Fibroblast of skin of left biceps (primary cell): ENCODE measurements at places on chromosomes 1 and 21.

- no peak for DNase-seq
Observed at GRCh38 chr1:25184001-25184762, 48.1 kb downstream of the SYF2 start.

- no peak for DNase-seq
Observed at GRCh38 chr1:100306735-100307313, 40.8 kb downstream of the RTCA start.

DNA sequence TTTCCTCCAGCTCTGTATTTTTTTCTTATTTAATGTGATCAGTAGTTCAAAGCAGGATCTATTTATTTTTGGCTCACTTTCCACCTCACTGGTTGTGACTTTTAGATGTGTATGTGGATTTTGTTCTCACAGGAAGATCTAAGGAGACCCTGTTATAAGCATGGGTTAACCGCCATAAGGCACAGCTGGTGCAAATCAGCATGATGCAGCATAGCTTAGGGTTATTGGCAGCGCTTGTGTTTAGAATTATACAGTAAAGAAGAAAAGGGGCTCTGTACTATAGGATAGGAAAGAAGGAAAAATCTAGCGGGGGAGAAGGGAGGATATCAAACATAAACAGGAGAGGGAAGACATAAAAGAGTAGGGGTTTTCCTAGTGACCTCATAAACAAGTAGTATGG is 26.9 kb upstream of the RGL1 start:
- no peak for DNase-seq

GRCh38 chr1:112244131-112244530 is 151.9 kb upstream of the CTTNBP2NL start:
- DNase-seq, result no peak

- no peak for DNase-seq
Observed at GRCh38 chr1:17735793-17736192, 19.3 kb upstream of the ACTL8 start.

DNA sequence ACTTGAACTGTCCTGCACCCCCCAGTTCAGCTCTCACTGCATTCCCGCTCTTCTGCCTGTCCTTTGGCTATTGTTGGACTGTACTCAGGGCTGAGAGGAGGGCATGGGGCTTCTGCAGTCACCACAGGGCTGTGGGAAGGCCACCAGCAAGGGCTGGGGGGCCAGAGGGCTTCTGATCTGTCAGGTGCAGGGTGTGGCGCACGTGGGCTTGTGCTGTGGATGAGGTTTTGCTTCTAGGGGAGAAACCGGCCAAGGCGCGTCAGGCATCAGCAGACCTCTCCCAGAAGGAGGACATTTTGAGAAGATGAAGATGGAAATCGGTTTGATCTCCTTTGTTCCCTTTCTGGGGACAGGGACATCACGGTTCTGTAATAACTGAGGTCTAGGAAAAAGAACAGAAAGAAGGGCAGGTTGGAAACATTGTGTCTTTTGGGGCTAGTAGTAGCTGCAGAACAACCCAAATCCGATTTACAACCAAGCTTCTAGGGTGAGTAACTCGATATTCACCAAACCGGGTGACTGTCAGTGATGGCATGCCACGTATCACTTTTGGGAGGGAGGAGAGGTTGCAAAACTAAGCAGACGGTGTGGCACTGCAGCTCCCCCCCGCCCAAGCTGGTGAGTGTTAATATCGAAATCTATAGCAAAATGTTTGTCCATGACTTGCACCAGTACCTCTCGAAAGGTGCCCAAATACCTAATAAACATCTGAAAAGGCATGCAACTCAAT is 40.9 kb downstream of the AGPAT3 start:
- DNase-seq, result no peak

DNA sequence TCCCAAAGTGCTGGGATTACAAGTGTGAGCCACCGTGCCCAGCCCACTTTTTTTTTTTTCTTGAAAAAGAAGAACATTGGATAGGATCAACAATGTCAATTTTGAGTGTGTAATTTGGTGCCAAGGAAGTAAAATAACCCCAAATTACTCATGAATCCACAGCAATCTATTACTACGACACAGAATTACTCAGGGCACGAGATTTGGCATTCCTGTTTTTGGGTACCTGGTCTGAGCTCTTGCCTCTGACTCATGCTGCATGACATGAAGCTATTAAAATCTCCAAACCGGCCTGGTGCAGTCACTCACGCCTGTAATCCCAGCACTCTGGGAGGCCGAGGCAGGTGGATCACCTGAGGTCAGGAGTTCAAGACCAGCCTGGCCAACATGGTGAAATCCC is 10.4 kb downstream of the RNF19B start:
- no peak for DNase-seq

DNA sequence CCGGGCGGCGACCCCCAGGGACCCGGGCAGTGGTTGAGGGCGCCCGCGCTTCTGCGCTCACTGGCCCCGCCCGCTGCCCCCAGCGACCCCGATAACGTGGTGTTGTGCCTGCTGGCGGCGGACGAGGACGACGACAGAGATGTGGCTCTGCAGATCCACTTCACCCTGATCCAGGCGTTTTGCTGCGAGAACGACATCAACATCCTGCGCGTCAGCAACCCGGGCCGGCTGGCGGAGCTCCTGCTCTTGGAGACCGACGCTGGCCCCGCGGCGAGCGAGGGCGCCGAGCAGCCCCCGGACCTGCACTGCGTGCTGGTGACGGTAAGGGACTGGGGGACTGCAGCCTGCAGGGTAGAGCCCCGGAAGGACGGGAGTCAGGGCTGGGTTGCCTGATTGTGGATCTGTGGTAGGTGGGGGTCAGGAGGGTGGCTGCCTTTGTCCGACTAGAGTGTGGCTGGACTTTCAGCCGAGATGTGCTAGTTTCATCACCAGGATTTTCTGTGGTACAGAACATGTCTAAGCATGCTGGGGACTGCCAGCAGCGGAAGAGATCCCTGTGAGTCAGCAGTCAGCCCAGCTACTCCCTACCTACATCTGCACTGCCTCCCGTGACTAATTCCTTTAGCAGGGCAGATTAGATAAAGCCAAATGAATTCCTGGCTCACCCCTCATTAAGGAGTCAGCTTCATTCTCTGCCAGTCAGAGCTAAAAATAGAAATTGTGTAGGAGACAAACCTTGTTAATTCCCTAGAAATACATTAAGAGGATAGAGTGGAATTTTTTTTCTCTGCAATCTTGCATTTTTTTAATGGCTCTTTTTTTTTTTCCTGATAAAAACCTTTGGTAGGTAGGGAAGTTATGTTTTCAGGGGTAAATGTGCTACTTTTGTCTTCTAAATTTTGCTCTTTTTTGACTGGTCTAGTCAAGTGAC is 1.5 kb downstream of the GADD45A start:
- DNase-seq, result peak; percentile 93

DNA sequence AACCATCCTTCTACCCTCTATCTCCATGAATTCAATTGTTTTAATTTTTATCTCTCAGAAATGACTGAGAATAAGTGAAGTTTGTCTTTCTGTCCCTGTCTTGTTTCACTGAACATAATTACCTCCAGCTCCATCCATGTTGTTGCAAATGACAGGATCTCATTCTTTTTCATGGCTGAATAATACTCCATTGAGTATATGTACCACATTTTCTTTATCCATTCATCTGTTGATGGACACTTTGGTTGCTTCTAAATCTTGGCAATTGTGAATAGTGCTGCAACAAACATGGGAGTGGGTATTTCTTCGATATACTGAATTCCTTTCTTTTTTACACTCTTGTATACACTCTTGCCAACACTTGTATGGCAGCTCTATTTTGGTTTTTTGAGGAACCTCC is 72.8 kb upstream of the COX20 start:
- DNase-seq, result no peak

GRCh38 chr1:200793677-200794076 is 55.0 kb downstream of the CAMSAP2 start:
- DNase-seq, result no peak

DNA sequence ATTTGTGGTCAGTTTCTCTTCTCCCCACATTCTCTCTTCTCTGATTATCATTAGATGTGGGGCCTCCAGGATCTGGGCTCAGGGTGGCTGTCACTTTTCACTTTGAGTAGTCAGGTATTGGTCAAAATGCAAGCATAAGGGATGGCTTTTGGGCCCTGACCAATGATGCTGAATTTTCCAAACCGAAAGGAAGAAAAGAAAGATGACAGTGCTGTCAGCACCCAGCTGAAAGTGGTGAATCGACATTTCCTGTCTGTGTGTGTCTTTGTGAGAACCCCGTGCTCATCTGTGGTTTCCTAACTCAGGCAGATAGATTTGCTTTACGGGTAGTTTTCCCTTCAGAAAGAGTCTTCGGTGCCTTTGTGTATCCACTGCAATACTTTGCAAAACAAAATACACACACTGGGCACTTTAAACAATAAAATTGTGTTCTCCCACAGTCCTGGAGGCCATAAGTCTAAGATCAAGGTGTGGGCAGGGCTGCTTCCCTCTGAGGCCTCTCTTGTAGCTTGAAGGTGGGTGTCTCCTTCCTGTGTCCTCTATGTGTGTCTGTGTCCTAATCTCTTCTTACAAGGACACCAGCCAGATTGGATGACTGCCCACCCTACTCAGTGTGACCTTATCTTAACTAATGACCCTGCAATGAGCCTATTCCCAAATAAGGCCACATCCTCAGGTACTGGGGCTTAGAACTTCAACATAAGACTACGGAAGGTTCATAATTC is 274.8 kb upstream of the AJAP1 start:
- peak; percentile 20 for DNase-seq

DNA sequence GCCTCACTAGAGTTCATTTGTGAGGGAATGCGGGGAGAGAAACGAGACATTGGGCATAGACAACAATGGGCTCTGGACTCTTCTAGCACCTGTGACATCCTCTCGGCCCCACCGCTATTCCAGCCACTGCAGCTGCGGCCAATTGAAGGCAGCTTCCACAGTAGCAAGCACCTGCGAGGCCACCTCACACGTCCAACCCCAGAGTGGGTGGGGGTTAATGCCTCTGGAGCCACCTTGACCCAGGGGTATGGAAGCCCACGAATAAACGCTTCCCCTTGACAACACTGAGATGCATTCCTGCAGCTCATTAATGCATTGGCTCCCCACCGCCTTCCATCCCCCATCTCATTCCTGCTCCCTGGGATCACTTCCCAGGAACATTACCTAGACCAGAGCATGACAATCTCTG is 104.4 kb downstream of the GLIS1 start:
- no peak for DNase-seq

DNA sequence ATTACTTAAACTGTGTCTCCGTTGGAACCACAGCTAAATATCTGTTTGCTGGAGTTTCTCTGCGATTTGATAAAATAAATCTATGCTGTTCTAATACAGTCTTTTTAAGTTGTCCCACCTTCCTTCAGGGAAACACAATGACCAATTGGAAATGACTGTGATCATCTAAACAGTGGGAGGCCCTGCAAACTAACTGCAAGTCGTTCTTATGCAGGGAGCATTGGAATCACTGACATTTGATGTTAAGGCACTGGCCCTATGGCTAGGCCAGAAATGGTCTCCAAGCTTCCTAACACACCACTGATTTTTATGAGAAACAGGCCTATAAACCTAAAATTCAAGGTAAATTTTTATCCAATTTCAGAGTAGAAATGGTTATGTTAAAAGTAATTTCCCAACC is 645.2 kb downstream of the LMO4 start:
- DNase-seq, result no peak

- no peak for DNase-seq
Observed at GRCh38 chr1:185158800-185159199, 1.8 kb downstream of the SWT1 start.

DNA sequence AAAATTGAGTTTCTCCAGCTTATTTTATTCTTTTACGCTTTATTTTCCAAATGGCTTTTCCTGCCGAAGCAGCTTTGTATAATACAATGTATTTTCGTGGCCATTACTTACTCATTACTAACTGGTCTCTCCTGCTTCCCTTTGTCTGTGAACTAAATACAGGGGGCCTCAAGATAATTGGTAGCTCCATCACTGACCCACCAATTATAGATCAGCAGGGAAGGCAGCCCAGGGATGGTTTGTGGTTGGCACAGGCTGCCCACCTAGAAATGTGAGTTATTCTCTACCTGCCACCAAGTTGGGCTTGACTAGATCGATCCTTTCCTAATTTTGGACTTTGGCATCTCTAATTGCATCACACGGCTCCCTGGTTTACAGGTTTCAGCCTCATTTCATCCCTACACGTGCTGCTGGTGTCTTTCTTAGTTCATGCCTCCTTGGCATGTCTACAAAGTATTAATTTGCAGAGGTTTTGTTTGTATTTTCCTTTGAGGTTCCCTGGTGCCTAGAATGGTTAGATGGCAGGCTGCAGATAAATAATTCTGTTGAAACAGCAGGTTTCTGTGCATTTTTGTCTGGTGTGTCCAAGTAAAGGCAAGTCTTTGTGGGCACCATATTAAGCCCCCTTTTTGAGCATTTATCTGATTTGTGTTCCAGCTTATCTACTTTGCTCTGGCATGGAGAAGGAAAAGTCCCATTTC is 35.2 kb downstream of the PEX14 start:
- DNase-seq, result no peak

- DNase-seq, result no peak
Observed at GRCh38 chr1:212545941-212546635, 62.5 kb upstream of the ATF3 start.

DNA sequence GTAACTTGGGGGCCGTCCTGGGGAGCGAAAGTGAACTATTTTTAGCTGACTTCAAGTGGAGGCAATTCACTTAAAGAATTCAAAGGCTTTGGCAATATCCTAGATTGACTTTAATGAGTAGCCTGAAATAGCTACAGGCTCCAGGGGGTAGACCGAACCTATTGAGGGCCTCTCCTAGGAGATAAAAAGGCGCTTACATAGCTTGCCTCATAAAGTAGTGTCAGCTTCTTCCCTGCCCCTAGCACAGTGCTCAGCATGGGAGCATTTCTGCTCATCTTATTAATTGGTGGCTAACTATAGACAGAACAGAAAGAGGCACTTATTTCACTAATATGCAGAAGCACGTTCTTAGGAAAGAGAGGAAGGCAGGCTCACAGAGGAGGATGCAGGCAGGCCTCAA is 12.3 kb upstream of the CTNNBIP1 start:
- DNase-seq, result no peak

DNA sequence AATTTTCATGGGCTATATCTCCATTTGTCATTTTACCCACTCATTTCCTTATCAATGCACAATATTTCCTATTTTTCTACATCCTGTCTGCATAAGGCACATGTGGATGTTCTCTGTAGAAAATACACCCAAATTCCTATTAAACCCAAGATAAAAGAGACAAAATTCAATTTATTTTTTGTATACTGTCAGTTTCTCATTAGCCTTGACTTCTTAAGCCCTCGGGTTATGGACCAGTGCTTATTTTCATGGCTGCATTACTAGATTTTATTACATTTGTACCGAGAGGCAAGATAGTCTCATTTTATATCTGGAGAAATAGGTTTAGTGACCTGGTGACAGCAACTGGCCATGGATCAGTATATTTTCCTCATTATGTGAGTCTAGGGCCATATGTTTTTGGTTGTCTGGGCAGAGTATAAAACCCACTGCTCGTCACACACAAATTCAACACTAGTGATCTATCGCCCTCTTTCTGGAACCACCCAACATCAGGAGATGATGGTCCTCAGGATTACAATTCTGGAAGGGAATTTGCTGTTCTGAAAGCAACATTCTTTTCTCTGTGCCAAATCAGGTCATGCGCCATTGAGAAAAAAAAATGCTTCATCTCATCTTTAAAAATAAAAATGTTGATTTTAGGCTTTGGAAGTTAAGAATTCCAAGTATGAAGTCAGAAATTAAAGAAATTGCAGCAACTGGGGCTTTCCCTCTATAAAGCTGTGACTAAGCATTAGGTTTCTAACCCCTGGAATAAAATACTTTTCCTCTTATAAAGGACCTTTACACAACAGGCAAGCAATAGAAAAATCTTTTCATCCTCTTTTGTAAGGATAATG is 81.4 kb downstream of the ASTN1 start:
- peak; percentile 58 for DNase-seq

GRCh38 chr1:112925015-112925414 is 31.0 kb downstream of the SLC16A1 start:
- no peak for DNase-seq
